ENCODE measurements at places on chromosomes 7 and 10.

DNA sequence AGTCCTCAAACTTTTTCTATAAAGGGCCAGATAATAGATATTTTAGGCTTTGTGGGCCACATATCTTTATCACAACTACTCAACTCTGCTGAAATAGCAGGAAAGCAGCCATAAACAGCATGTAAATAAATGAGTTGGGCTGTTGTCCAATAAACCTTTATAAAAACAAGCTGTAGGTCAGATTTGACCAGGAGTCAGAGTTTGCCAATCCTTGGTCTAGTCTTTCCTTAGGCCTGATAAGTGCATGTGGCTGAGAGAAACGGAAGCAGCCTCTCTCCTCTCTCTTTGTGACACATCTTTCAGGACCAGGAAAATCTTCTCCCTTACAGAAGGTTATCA lies 724.5 kb downstream of the GRID1 start:
- DNase-seq, result no peak

DNA sequence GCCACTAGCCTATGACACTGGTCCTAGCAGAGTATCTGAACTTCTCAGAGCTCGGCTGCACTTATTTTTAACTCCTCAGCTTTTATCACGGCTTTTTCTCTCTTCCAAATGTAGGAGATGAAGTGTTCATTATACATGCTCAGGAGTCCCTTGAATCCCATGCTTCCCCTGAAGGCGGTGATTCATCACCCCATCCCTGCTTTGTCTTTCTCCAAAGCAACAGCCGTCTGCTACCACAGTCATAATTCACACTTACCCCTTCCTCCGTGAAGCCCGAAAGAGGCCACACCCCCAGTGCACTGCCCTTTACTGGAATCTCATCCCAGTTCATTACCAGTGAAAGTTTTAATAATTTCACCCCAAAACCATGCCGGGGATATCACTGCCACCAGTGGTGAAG lies 301.5 kb upstream of the SHH start:
- no peak for DNase-seq

DNA sequence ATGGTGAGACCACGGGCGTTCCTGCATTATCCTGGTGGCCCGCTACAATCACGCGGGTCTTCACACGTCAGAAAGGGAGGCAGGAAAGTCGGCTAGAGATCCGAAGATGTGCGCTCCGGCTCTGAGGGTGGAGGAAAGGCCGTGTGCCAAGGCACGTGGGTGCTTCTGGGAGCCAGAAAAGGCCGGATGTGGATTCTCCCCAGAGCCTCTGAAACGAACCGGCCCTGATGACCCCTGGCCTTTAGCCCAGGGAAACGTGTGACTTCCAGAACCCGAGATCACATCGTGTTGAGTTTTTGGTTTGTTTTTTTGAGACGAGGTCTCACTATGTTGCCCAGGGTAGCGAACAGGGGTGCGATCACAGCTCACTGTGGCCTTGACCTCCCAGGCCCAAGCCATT lies 244.2 kb downstream of the ELFN1 start:
- no peak for DNase-seq

- no peak for DNase-seq
Observed at GRCh38 chr10:63477927-63478326, 12.2 kb upstream of the JMJD1C start.

GRCh38 chr7:88480896-88481295 lies 174.2 kb upstream of the STEAP4 start:
- DNase-seq, result no peak

- no peak for DNase-seq
Observed at GRCh38 chr10:109726473-109726872, 196.8 kb downstream of the XPNPEP1 start.

DNA sequence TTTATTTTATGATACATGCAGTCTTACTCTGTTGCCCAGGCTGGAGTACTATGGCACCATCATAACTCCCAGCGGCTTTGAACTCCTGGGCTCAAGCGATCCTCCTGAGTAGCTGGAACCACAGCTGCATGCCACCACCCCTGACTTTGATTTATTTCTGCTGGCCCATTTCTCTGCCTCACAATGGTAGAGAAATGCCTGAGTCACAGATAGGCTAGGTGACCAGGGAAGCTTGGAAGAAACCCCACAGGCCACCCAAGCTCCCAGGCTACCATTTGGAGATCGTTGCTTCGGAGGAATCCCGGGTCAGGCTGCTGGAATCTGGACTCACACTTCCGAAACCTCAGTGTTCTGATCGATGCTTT lies 17.4 kb upstream of the BAIAP2L1 start:
- no peak for DNase-seq

GRCh38 chr7:14773729-14774271 lies 128.8 kb downstream of the DGKB start:
- DNase-seq, result no peak

DNA sequence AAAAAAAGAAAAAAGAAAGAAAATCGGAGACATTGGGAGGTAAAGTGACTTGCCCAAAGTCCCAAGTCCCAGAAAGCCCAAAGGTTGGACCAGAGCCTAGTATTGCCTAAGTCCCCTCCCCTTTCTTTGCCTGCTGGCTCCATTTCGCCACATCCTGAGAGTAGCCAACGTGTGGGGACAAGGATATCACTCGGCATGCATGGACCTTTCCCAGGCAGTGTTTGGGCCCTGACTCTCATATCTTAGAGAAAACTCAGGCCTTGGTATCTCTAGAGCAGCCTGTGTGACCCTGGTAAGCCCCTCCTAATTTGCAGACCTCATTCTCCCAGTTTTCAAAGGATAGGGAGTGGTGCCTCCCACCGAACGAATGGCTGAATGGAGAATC lies 294.2 kb upstream of the ZMIZ1 start:
- no peak for DNase-seq

DNA sequence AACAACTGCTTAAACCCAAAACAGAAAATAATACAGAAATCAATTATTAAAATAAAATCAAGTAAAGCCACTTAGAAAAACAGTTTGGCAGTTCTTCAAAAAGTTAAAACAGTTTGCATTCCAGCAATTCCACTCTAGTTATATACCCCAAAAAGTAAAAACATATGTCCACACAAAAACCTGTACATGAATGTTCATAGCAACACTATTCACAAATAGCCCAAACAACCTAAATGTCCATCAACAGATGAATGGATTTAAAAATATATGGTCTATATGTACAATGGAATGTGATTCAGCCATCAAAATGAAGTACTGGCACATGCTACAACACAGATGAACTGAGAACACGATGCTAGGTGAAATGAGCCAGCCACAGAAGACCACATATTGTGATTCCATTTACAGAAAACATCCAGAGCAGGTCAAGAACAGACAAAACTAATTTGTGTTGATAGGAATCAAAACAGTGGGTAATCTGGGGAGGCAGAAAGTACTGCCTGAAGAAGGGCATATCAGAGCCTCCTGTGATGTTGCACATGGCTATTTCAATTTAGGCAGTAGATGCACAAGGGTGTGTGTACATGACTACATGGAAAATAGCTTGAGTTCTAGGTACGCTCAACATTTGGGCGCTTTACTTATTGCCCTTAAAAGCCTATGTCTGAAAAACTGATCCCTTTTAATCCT lies 66.3 kb downstream of the CYTH3 start:
- DNase-seq, result no peak

DNA sequence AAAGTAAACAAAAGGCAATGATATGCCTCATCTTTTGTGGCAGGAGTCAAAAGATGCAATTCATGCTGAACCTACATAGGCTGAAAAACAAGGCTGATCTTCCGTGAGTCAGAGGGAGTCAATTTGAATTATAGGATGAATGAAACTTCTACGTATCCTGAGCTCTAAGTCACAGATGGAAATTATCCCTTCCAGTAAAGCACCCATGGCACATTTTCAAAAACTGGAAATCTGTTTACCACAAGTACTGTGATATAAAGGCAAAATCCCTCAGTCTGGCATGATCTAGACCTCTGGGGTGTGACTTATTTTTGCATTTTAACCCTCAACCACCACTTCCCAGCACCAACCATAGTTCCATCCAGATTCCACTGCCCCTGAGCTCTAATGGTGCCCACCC lies 69.6 kb downstream of the NRG3 start:
- DNase-seq, result no peak

- DNase-seq, result no peak
Observed at GRCh38 chr7:39154815-39155214, 177.1 kb downstream of the POU6F2 start.

- no peak for DNase-seq
Observed at GRCh38 chr7:128121711-128122530, 90.7 kb upstream of the LRRC4 start.

GRCh38 chr7:116159711-116160110 lies 50.6 kb upstream of the TES start:
- no peak for DNase-seq

GRCh38 chr10:82464966-82465365 lies 590.0 kb downstream of the NRG3 start:
- no peak for DNase-seq

- DNase-seq, result no peak
Observed at GRCh38 chr10:107054469-107055156, 109.9 kb downstream of the SORCS1 start.

DNA sequence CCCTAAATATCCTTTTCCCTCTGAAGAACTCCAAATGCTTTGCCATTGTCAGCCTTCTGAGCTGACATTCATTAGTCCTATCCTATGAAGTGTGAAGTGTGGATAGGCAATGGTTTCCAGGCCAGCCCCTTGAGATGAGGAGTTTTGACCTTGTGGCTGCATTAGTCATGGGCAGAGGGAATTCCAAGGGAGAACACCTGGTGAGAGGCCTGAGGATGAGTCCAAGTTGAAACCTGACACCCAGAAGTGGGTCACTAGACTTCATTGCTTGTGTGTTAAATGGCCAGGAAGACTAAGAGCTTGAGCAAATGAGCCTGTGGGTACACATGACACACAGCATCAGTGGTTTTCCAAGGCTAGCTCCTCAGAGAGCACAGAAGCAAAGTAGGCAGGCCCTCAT lies 260.8 kb downstream of the SKAP2 start:
- no peak for DNase-seq

- no peak for DNase-seq
Observed at GRCh38 chr7:43823941-43824340, 45.4 kb downstream of the MRPS24 start.

DNA sequence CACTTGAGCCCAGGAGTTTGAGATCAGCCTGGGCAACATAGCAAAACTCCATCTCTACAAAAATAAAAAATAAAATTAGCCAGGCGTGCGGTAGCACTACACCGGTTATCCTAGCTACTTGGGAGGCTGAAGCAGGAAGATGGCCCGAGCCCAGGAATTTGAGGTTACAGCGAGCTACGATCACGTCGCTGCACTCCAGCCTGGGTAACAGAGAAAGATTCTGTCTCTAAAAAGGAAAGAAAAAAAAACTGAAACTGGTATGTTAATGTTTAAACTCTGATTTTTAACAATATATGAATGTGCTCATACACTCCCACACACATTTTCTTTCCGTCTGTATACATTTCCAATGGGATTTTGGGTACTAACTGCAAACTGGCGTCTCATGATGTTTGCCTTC lies 140.6 kb upstream of the KMT2E start:
- no peak for DNase-seq

DNA sequence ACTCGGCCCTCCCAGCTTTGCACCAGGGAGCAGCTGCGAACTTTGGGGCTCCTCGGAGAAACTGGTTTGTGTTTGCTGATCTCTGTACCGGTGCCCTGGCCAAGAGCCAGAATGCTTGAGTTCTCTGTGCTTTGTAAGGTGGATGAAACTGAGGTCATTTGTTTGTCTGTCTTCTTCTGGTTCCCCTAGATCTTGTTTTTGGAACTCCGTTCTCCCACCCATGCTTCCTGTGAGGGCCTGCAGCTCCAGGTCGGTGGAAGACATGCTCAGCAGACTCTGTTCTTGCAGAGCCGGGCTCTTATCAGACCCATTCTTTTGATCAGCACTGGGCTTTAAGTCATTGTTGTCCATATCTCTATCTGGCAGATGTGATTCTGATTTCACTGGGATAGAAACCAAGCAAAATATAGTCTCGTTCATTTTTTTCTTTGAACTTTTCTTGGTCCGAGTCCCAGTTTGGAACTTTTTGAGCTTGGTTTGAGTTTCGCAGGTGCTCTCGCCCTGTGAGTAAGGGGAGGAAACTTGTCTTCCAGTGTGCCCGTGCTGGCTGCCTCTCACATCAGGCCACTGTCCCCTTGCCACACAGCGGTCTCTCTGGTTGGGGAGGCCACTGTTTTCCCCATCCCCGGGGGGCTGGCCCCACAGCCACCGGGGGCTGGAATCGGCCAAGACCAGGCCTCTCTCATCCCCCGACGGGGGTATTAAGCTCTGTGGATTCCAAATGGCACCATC lies 31.2 kb downstream of the JCAD start:
- DNase-seq, result no peak

GRCh38 chr7:139721821-139722220 lies 56.0 kb downstream of the HIPK2 start:
- DNase-seq, result no peak

- no peak for DNase-seq
Observed at GRCh38 chr10:3530346-3530745, 254.7 kb downstream of the KLF6 start.

DNA sequence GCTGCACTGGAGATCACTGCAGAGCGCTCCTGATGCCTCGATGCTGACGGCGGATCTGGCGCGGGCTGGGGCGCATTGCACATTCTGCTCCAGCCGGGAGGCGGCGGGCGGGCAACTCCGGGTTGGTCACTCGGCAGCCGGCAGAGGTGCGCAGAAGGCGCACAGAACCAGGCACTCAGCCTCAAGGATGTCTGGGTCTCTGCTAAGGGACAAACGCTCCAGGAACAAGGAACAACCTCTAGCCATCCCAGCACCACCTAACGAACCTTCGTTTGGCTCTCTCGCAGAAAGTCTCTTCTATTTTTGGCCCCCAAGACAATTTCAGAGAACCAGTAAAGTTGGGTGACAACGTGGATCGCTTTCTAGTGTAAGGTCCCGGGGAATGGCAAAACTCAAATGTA lies 254.6 kb downstream of the OTUD1 start:
- no peak for DNase-seq

- DNase-seq, result no peak
Observed at GRCh38 chr10:111087331-111087756, 10.5 kb downstream of the ADRA2A start.

All from T follicular helper cell (primary cell).